M059J (cell line): ENCODE measurements at places on chromosomes 12 and 14. TPM values are rescaled to one million over a fixed set of nuclear protein-coding genes. Genes with fewer than 3 reads are reported as not detected.

Gene IFT81
- 15.9 and 17.2 TPM in 2 replicates for total RNA-seq

Gene SOAT2
- total RNA-seq: 0.22 TPM in 1 of 2 replicates, not detected in the other

Gene CMA1
- not detected in 2 replicates for total RNA-seq

Gene PTGDR
- total RNA-seq: not detected in 2 replicates

Gene RTN1
- total RNA-seq: 0.49 TPM in 1 of 2 replicates, not detected in the other

Gene WSCD2
- total RNA-seq: not detected in 2 replicates

Gene POTEM
- not detected in 2 replicates for total RNA-seq

GRCh38 chr12:6355491-6356373, 13.9 kb upstream of the TNFRSF1A start:
- no peak for DNase-seq

GRCh38 chr12:39413836-39414771, 28.8 kb downstream of the KIF21A start:
- DNase-seq: no peak

DNA sequence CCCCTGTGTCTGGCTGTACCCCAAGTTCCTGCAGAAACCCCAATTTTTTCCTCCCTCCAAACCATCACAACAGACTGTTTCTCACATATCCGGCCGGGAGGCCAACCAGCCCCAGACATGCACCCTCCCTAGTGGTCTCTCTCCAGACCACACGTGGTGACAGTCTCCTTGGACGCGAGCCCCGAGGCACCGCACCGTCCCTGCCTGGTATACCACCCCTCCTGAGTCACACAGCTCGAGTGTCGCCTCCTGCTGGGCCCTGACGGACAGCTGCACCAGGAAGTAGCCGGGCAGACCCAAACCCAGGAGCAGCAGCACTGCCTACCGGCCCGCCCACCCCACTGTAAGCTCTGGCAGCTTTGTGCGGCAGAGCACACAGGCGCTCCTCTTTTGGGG, 97.4 kb downstream of the RFLNA start:
- DNase-seq: peak; percentile 85

GRCh38 chr12:7144414-7145120, 14.4 kb downstream of the CLSTN3 start:
- DNase-seq: peak; percentile 32

- DNase-seq: no peak
Measured at GRCh38 chr12:27498149-27498548, 25.9 kb upstream of the PPFIBP1 start.

GRCh38 chr12:78878459-78878858, 13.9 kb downstream of the SYT1 start:
- DNase-seq: no peak

GRCh38 chr12:124833693-124834122, 30.0 kb downstream of the SCARB1 start:
- DNase-seq: no peak

GRCh38 chr12:46660719-46661109, 165.1 kb downstream of the SLC38A4 start:
- no peak for DNase-seq

DNA sequence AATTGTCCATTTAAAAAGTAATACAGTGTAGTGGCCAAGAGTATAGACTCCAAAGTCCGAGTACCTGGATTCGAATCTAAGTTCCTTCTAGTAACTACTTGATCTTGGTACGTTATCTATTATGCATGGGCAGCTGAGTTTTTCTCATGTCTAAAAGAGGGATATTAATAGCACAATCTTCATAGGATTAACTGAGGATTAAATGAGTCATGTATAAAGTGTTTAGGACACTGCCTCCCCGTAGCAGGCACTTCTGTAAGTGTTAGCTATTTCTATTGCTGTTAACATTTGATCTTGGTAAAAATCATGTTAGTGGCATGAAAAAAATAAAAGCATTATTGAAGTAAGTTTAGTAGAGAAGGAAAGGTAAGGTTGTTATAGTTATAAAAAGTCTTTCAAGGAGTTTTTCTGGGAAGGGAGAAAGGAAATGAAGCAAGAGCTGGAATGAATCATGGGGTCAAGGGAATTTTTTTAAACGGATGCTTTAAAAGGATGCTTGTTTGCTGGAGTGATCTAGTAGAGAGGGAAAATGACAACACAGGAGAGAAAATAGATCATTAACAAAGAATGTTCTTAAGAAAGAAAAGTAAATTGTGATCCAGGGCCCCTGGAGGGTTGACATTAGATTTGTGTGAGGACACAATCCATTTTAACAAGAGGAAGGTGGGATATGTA, 502.2 kb upstream of the USP15 start:
- no peak for DNase-seq

DNA sequence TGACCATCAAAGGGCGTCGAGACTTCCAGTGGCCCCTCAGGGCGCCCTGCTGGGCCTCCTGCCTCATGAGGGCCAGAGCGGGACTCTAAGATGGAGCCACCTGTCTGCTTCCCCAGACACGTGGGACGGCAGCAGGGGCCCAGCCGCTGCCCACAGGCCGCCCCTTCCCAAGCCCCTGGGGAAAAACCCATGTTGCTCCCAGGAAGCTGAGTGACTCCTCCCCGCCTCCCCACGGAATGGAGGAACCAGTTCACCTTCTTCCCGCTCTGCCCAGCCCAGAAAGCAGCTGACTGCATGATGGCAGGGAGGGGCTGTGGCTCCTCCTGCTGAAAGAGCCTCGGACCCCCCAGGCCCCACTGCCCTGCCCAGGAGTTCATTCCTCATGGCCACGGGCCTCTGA, 14.9 kb downstream of the RAB35 start:
- no peak for DNase-seq

DNA sequence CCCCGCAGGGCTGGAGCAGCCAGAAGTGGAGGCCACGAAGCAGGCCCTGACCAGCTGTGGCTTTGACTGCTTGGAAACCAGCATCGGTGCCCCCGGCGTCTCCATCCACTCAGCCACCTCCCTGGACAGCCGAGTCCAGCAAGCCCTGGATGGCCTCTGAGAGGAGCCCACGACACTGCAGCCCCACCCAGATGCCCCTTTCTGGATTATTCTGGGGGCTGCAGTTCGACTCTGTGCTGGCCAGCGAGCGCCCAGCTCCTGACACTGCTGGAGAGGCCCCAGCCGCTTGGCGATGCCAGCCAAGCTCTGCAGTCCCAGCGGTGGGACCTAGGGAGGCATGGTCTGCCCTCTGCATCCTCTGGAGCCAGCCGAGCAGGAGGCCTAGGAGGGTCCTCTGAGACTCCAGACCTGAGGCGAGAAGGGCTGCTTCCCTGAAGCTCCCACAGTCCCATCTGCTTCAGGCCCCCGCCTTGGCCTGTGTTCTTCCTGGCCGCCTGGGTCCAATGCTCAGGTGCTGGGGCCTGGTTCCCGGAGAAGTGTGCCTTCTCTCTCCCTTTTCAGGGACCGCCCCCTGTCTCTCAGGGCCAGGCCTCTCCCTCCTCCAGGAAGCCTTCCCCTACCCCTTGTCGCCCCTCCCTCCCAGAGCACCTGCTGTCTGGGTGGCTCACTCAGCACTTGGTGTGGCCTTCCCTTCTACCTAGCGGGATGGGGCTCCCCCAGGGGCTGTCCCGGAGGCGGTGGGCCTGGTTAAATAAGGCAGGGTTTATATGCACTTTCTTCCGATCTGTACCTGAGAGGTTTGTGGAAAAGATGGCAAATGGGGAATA, 23.0 kb downstream of the MVK start:
- no peak for DNase-seq

DNA sequence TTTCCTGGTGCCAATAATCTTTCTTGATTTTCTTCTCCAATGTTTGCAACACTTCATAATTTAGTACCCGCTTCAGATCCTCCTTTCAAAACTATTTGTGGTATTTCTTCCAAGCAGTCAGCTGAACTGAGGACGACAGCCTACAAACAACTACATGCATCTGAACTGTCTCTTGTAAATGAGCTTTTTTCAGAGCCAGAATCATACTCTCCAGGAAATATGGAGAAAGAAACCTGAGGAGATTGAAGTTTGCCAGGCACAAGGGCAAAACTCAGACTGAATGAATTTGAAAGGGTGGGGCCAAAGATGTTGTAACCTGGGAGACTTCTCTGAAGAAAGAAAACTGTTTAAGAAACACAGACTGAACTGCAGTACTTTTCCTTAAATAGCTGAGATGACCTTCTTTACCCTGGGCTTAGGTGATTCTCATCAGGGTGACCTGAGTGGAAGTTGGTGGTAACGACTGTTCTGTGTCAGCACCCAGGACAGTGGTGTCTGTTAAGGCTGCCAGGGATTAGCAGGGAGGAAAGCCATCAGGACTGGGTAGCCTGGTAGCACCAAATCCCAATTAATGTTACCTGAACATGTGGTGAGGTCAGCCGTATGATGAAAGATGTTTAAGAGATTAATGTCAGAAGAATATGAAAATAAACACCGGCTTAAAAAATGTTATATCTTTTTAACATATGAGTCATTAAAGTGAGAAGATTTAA, 95.0 kb downstream of the TGFB3 start:
- DNase-seq: peak; percentile 34

DNA sequence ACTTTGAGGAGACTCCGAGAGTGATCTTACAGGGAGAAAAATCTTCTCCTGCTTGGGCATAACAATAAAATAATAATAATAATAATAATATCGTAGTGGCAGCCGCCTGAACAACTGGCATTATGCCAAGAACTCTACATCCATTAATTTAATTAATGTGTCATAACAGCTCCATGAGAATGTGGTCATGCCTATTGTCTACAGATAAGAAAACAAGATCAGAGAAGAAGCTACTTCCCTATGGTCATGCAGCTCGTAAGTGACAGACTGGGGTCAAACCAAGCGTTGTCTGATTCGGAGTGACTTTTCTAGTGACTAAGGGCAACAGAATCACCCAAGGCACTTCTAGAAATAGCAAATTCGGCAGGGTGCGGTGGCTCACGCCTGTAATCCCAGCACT, 11.7 kb downstream of the PROX2 start:
- DNase-seq: no peak
